ENCODE measurements at places on chromosomes 5 and 9.

DNA sequence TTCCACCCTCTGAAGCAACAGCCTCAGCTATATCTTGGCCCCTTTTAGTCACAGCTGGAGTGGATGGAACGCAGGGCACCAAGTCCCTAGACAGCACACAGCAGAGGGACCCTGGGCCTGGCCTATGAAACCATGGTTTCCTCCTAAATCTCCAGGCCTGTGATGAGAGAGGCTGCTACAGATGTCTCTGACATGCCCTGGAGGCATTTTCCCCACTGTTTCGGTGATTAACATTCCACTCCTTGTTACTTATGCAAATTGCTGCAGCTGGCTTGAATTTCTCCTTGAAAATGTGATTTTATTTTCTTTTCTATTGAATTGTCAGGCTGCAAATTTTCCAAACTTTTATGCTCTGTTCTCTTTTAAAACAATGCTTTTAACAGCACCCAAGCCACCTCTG lies 384.8 kb downstream of the PRR16 start:
- DNase-seq, result no peak

DNA sequence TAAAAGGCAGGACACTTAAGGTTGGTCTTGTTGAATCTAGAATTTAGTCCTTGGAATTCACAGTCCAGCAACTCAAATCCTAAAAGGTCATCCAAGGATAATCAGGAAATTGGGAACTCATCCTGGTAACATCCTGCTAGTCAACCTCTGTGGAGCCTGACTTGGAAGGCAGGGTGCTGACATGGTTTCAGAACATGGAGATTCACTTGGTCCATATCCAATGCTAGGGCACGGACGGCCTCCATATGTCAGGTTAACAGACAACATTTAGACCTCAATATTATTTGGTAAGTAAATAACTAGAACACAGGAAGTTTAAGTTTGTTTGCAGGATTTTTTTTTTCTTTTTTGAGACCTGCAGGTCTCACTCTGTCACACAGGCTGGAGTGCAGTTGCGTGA lies 783 bp upstream of the DNAH5 start:
- no peak for DNase-seq

DNA sequence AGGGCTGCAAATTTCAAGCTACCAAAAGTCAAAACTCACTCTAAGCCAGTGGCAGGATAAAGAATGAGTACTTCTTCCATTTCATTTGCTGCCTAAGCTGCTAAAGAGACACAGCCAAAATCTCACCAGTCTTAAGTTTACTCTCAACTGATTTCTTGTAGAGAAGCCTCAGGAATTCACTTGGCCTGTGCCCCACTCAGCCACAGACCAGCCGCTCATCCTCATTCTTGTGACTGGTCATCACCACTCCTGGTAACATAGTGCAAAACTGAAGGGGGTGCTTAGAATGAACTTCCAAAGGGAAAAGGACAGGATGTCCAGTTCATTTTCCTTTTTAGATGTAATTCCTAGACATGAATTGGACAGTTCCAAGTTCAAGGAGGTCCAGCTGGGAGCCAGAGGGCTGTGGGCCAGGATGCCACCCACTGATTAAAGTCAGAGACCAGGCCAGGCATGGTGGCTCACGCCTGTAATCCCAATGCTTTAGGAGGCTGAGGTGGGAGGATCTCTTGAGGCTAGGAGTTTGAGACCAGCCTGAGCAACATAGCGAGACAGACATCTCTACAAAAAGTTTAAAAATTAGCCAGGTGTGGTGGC lies 72.7 kb upstream of the RANBP3L start:
- DNase-seq, result no peak

GRCh38 chr5:78626009-78626571 lies 22.5 kb downstream of the LHFPL2 start:
- no peak for DNase-seq

- no peak for DNase-seq
Measured at GRCh38 chr5:140367256-140368013, 7.4 kb downstream of the SLC4A9 start.

DNA sequence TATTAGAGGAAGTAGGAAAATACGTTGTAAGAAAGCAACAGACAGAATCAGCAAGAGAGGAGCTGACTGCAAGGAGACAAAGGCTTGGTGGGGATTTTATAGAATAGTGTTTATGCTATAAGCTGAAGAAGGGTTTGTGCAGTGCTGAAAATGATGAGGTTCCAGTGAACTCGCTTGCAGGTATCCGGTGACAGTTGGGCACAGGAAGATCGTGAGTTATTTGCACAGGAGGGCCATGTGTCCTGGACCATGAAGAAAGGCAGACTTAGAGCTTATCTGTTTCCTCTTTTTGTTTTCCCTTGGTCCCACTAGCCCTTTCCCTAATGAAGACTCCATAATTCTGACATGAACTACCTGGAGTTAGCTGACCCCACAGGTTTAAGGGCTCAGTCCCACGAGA lies 61.4 kb downstream of the NXNL2 start:
- no peak for DNase-seq

- DNase-seq, result no peak
Measured at GRCh38 chr9:4828761-4829160, 36.0 kb downstream of the RCL1 start.

DNA sequence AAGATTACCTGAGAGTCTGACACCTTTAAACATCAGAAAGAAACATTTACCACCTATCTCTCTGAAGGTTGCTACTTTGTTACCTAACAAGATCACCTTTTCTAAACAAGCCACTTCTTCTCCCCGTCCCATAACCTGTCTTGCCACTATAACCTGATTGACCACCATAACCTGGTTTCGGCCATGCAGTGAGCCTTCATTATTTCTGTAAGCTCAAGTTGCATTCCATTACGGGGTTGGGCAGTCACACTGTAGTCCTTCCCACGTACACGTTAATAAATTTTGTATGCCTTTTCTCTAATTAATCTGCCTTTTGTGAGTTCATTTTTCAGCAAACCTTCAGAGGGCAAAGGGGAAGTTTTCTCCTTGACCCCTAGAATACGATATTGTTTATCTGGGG lies 28.0 kb upstream of the CCNG1 start:
- no peak for DNase-seq

DNA sequence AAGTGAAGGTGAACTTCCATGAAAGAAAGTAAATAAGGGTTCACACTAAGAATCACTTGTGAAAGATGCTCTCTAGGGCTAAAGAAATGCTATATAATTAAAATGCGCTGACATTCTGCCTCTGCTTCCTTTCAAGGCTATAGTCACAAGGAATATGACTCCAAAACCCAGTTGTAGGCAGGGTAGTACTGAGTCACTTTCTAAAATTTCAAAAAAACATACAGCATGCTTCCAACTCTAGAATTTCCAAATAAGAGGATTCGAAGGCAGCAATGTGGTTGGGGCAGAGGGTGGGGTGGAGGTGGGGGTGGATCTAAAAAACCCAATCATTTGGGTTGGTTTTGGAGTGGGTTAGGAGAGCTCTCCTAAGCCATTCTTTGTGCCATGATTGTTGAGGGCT lies 84.6 kb downstream of the HMHB1 start:
- DNase-seq, result no peak

DNA sequence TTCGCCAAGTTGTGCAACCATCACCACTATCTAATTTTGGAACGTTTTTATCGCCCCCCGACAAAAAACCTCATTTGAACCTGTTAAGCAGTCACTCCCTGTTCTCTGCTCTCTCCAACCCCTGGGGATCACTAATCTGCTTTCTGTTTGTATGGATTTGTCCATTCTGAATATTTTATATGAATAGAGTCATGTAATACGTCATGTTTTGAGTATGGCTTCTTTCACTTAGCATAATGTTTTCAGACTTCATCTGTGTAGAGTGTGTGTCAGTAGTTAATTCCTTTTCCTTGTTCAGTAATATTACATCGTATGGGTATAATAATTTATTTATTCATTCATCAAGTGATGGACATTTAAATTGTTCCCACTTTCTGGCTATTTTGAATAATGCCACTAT lies 232.2 kb downstream of the SMARCA2 start:
- DNase-seq, result no peak

GRCh38 chr5:130868186-130868840 lies 296.7 kb downstream of the HINT1 start:
- no peak for DNase-seq

DNA sequence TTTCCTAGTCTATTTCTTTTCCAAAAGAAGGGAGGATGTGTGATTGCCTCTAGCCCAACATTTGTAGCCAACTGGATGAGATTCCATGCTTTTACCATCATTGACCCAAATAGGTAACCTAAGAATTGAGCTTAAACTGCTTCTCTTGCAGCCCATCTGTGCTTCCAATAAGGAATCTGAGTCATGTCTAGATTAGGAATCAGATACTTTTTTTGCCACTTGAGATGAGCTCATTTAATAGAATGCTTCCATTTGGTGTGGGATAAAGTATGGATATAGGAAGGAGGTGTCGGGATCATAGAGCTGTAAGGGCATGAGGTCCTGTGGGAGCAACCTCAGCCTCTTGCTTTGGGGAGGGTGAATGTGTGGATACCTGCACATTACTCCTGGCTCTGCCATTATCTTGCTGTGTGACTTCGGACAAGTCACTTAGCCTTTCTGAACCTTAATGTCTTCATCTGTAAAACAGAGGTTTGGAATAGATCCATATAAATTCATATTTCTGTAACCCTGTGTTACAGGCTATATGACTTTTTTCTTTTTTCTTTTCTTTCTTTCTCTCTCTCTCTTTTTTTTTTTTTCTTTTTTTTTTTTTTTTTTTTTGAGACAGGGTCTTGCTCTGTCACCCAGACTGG lies 56.2 kb downstream of the MAP1B start:
- DNase-seq, result no peak

DNA sequence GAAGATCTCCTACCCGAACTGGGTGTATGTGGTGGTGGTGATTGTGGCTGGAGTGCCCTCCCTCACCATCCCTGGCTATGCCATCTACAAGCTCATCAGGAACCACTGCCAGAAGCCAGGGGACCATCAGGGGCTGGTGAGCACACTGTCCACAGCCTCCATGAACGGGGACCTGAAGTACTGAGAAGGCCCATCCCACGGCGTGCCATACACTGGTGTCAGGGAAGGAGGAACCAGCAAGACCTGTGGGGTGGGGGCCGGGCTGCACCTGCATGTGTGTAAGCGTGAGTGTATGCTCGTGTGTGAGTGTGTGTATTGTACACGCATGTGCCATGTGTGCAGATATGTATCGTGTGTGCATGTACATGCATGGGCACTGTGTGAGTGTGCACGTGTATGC lies 3.5 kb upstream of the SLC6A18 start:
- DNase-seq, result no peak

DNA sequence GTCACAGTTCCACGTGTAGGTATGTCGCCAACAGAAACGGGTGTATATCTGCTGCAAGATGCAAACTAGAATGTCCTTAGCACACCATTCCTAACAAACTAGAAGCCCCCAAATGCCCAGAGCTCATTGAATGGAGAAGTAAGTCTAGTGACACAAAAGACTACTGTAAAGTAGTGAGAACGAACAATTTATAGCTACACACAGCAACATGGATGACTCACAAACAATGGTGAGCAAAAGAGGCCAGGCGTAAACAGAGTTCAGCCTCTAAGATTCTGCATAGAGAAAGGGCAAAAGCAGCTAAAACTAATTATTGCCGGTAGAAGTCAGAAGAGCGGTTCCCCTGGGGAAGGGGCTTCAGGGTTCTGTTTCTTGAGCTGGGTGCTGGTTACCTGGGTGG lies 74.7 kb downstream of the AMBP start:
- no peak for DNase-seq

DNA sequence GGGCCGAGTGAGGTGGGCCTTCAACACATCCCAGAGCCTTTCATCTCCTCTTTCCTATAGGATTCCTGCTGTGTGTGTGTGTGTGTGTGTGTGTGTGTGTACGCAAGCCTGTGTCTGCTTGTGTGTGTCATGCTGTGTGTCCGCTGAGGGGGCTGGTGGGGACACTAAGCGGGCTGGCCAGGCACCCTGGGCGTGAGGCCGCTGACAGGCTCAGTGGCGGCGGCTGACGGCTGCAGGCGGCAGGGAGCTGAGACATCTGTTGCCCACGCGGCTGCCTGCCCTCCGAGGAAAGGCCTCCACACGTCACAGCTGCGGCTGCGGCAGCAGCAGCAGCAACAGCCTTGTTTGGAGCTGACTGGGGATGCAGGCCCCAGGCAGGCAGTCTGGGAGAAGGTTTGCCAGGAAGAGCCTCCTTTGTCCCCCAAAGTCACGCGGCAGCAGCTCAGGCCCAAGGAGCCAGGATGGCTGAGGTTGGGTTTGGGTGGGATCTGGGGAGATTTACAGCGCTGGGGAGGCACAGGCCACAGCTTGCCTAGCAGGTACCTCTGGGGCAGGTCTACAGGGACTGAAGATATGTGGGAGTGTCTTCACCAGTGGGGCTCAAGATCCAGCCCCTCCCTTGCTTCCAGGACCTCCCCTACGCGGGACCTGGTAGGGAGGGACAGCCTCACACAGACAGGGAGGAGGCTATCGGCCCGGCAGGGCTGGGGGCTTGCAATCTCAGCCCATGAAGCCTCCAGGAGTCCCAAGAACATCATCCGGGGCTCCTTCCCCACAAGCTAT lies 1.8 kb downstream of the PDLIM4 start:
- no peak for DNase-seq

DNA sequence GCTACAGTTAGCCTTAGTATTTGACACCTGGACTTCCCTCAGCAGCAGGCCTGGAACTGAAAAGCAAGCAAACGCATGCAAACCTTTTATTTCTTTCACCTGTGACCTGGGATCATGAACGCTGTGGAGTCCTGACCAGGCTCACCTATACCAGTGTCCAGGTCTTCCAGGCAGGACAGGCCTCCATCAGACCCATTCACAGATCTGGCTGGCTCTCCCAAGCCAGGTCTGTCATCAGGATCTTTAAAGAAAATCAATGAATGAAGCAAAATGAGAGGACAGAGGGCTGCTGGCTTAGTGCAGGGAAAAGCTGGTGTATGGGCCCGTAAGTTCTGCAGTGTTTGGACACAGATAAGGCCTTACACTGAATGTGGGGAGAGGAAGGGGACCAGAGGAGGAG lies 96.3 kb upstream of the CPEB4 start:
- no peak for DNase-seq

- DNase-seq, result no peak
Measured at GRCh38 chr9:123998970-123999621, 12.5 kb upstream of the LHX2 start.

GRCh38 chr9:115415450-115415849 lies 297.5 kb upstream of the TNC start:
- no peak for DNase-seq

GRCh38 chr5:102539562-102539961 lies 40.8 kb upstream of the SLCO6A1 start:
- DNase-seq, result no peak

DNA sequence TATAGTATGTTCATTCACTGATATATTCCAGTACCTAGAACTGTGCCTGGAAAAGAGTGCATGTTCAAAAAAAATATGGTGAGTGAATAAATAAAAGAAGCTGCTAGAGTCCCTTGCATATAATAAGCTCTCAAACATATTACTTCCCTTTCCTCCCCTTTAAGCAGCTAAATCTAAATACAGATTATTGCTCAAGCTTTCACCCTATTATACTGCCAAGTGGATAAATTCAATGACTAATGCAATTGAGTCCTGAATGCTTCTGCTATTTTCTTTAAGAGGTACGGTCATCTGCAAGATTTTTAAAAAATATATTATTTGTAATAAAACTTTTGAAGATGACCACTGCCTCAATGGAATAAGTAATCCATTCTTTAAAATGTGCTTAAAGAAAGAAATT lies 248.4 kb downstream of the PLK2 start:
- DNase-seq, result no peak

- DNase-seq, result no peak
Measured at GRCh38 chr9:90029996-90030395, 425.2 kb downstream of the GADD45G start.

GRCh38 chr5:165786073-165786472 lies 2280.7 kb downstream of the MAT2B start:
- no peak for DNase-seq

Measured in effector CD4-positive, alpha-beta T cell (primary cell).